ENCODE measurements at places on chromosomes 4 and X. TPM values are rescaled to one million over a fixed set of nuclear protein-coding genes. Genes with fewer than 3 reads are reported as not detected.

GRCh38 chrX:36908801-36909675 is 99.1 kb upstream of the FAM47C start:
- no peak for DNase-seq
- no peak overlapping the region for H3K4me3 ChIP-seq
- H3K36me3 ChIP-seq: peaks cover 12% of the 10 kb centered on the region
- H3K27ac ChIP-seq: no peak overlapping the region
- H3K27me3 ChIP-seq: no peaks in the 10 kb centered on the region
- H3K4me1 ChIP-seq: no peaks in the 10 kb centered on the region

DNA sequence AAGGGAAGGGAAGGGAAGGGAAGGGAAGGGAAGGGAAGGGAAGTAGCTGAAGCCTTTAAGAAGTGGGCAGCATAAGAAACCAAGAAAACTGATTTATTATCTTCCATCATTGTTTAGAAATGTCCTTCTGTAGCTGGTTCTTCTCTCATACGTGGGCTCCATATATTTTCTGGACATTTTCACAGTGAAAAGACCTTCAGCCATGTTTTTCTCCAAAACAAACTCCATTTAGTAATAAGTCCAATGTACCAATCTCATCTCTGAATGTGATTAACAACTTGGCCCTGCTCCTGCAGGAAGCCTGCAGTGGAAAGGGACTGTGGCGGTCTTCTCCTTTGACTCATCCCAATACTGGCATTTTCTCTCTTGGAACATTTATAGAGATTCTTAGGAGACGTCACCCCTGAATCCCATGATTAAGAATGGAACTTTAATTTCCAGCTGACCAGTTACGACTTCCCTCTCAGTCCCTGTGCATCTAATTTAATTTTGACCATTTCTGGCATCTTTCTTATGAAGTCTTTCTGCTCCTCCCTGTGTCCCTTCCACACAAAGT is 96.6 kb upstream of the GUCY1A1 start:
- H3K27ac ChIP-seq: no peak overlapping the region
- H3K4me3 ChIP-seq: no peak overlapping the region
- H3K36me3 ChIP-seq: no peaks in the 10 kb centered on the region
- H3K27me3 ChIP-seq: no peaks in the 10 kb centered on the region

- H3K36me3 ChIP-seq: no peaks in the 10 kb centered on the region
- H3K27me3 ChIP-seq: no peaks in the 10 kb centered on the region
- H3K4me1 ChIP-seq: no peaks in the 10 kb centered on the region
- H3K4me3 ChIP-seq: no peak overlapping the region
Measured at GRCh38 chr4:70601422-70602039, 9.5 kb downstream of the AMBN start.

F8A1 gene
- 18.8 TPM for total RNA-seq

CLTRN gene
- total RNA-seq: 1.8 TPM
